ENCODE measurements at places on chromosomes 1 and 21.

DNA sequence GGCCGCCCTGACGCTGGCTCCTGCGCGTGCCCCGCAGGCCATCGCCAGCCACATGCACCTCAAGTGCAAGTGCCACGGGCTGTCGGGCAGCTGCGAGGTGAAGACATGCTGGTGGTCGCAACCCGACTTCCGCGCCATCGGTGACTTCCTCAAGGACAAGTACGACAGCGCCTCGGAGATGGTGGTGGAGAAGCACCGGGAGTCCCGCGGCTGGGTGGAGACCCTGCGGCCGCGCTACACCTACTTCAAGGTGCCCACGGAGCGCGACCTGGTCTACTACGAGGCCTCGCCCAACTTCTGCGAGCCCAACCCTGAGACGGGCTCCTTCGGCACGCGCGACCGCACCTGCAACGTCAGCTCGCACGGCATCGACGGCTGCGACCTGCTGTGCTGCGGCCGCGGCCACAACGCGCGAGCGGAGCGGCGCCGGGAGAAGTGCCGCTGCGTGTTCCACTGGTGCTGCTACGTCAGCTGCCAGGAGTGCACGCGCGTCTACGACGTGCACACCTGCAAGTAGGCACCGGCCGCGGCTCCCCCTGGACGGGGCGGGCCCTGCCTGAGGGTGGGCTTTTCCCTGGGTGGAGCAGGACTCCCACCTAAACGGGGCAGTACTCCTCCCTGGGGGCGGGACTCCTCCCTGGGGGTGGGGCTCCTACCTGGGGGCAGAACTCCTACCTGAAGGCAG, 23.4 kb upstream of the ARF1 start:
- no peak for DNase-seq

DNA sequence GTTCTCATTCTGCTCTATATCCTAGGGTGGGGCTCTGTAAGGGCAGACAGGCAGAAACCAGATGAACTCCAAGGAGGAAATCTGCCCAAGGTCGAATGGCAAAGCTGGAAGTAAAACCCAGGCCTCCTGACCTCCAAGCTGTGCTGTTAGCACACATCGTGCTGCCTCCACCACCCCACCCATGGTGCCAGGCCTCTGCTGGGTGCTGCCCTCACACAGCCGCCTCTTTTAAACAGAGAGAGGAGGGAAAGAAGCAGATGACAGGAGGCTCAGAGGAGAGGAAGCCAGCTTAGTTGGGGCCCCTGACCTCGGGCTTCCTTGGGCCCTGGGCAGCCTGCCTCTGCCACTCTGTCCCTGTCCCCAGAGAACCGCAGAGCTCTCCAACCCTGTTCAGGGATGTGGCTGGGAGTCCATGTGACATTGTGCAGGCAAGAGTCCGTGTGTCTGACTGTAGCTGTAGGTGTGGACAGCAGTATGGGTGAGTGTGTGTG, 1.1 kb downstream of the SYNC start:
- DNase-seq = no peak

- DNase-seq = peak; percentile 59
Measured at GRCh38 chr1:6464514-6464836, 1.5 kb downstream of the TNFRSF25 start.

- DNase-seq = no peak
Measured at GRCh38 chr21:35479065-35479448, 430.0 kb upstream of the RUNX1 start.

DNA sequence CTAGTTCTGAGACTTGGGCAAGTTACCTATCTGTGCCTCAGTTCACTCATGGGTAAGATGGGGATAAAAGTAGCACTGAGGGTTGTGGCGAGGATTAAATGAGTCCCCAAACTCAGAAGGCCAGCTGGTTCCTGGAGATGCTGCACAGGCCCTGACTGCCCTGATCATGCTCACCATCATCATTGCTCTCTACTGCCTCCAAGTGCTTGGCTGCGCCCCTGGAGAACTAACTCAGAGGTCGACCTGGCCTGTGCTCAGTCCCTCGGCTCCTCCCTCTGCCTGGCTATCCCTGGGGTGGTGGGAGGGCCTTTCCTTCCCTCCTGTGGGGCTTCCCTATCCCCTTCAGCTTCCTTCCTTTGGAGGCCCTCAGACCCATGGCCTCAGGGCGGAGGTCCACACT, 5.6 kb downstream of the SLC5A9 start:
- no peak for DNase-seq

DNA sequence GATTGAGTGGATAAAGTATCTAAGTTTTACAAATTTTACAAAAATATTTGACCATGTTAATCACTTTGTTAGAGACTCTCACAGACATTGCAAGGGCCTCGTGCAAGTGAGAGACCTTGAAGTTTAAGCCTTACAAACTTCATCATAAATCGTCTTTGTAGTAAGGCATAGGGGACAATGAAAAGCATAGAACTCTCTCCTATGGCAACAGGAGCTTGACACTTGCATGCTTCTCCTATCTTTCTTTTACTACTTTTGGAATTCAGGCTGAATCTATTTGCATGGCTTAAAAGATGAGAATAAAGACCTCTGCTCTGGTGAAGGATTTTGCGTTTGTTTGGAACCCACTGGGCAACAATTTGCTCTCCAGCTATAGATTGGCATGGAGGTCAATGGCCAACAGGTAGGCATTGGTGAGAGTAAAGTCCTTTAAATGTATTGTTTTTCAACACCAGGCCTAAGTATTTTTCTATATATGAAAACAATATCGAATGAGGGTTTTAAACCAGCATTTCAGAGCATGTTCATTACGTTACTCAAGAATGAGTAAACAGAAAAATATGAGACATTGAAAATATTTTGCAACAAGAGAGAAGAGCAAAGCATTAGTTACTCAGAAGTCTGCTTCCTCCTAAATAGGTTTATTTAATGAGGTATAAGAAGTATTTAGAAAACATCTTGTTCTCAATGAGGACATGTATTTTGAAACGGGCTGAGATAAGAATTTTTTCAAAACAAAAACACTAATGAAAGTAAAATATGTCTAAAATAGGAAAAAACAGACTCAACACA, 192.2 kb downstream of the TGFB2 start:
- no peak for DNase-seq

DNA sequence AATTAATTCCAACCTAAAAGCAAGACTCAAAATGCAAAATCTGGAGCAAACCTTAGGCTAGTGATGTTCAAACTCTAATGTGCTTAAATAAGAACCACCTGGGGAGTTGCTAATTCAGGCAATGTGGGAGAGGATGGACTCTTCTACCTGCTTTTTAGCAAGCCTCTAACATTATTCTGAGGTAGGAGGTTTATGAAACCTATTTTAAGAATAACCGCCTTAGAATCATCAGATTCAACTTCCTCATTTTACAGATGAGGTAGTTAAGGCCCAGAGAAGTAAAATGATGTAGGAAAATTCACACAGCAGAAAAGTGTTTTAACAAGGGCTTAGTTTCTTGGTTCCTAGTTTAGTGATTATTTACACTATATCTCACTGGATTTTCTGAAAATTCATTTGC, 8.6 kb upstream of the NTNG1 start:
- no peak for DNase-seq
